ENCODE measurements at places on chromosomes 13 and 19.
A peak's percentile ranks its signal among the peaks of the same experiment; 100 is the strongest.

DNA sequence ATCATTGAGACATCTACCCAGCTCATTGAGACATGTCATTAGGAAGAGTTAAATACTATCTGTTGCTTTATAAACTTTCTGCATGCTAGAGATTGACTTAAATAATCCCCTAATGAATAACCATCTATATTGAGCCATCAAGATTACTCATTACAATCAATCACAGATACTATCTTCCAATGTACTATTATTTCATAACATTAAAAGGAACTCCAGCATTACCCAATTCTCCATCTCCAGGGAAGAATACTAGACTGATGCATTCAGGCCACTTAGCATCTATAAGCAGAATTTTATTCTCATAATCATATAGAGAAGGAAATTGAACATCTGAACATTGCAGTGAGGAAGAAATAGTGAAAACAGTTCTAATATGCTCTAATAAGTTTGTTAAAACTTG is 8.0 kb downstream of the EPSTI1 start:
- DNase-seq = no peak

DNA sequence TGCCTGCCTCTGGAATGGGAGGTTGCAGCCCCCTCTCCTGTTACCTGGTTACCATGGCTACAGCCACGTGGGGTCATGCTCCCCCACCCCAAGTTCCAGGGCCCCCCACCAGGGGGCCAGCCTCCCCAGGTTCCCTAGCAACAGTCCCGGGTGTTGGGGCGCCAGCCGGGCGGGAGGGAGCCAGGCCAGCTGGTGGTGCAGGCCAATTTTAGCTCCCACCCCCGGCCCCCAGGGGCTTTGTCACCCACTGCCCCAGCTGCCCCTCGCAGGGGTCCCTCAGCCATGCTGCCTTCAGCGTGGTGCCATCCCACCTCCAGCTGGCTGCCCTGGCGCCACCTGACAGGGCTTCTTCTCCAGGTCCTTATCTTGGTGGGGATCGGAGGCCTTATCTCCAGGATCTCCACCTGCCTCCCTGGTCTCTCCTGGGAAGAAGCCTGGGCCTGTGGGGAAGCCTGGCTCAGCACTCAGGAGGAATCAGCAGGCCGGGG is 3.0 kb downstream of the MARK4 start:
- no peak for DNase-seq

DNA sequence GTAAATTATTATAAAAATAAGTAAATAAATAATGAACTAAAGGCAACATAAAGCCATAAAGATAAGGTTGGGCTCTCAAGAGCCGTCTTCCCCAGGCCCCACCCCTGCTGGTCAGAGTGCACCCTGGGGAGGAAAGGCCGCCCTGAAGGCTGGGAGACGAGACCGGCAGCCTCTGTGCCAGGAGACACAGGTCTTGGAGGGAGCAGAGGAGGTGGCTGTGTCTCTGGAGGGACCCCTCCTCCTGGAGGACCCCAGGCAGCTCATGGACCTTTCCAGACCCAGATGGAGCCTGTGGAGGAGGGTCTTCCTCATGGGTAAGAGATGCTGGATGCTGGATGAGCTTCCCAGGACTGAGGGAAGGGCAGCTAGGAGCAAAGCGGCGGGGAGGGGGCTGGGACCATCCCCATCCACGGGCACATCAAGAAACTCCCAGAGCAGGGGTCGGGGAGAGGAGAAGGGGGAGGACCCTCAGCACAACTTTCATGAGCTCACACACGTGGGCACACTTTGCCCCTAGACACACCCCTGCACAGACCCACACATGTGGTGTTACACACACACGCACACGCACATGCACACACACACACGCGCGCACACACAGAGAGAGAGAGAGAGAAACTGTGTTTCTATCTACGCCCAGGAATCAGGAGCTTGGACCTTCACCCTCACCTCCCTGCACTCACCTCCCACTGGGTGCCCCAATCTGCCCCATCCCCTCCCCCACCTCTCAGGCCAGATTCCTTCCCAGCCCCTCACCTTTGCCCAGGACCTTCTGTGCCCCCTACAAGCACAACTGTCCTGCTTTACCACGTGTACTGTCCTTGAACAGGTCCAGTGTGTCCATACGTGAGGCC is at the start of gene CEACAM18:
TSS of gene CEACAM18 (plus strand) at position 159 of the 854 bp plus-strand sequence.
- no peak for DNase-seq

DNA sequence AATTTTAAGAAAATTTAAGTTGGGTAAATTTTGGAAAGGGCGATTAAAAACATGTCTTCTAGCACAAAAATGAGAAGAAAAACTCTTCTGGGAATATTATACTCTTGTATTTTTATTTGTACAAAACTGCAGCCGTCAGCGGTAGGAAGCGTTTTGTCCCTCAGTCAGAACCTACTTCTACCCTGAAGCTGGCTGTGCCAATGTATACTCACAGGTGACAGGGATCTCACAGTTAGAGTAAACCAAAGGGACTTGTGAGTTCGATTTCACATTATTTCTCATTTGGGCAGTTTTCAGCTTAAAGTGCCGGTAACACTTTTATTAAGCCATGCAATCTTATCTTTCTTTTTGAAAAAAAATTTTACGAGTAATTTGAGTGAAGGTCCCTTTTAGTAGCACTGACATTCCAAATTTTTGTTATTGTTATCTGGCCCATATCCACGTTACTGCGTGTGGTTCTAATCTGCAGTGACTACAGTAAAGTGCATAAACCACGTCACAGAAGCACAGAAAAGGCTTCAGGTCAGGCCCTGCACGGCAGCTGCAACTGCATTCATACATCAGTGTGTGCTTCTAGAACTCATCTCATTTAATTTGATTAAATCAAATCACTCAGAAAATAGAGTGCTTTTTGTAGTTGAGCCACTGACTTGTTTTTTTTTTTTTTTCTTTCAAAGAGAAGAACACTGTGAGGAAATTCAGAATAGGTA is 387.3 kb downstream of the LIG4 start:
- DNase-seq = no peak

- DNase-seq = no peak
Measured at GRCh38 chr13:84528408-84529070, 646.3 kb upstream of the SLITRK1 start.

DNA sequence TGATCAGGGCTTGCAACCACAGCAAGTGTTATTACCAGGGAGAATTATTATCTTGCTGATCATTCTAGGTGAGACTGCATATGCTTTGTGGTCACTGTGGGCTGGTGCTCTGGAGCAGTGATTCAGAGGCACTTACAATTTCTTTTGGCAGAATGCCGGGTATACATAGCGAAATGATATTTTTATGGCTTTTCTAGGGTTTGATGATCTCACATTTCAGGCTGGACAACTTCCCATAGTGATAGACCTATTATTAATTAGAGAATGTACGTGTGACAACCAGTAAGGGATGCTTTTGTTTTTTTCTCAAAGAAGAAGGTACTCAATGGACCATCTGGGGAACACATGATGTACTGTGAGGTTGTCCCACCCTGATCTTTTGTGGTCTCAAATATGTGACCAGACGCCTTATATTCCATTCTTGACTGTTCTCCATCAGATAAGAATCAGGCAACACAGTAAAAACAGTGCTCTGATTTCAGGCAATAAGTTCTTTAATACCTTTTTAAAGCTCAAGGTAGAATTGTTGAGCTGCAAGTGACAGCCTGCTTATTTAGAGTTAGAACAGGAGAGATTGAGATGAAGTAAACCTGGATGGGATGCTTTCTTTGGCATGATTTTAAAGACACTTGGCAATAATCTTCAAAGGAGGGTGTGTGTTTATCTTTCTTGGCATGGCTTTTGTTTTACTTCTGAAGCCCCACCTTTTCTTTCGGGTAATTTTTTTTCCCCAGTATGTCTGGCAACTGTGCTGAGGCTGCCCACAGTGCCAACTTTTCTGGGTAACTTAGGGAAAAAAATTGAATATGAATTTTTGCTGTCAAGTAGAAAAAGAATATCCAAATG is 27.4 kb upstream of the SCEL start:
- no peak for DNase-seq

GRCh38 chr19:16527971-16528521 is 14.2 kb downstream of the CHERP start:
- DNase-seq = peak; percentile 2

DNA sequence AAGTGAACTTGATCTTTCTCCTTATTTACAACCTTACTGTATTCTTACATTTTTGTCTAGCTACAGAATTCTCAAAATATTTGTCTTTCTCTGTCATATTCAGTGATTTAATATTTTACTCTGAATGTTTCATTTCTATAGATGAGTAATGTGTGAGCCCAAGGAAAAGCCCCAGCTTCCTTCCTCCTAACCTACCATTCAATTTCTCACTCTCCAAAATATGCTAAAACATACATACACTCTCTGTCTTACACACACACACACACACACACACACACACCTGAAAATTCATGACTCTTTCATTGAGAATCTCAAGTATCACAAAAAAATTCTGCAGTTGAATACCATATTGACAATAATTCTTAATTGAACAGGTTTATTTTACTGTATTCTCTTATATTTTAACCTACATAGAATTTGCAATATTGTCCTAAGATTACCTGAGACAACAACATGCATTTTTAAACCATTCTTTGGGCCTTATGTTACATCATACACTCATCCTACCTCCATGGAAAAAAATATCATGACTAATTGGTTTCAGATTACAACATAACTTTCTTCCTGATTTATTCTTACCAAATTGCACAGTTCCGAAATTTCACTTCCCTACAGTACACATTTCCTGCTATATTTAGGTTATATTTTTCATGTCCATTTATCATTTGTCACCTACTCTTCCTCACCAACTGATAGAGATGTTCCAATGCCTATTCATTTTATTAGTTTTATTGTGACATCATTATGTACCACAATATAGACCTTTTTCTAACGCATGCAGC is 1965.6 kb upstream of the PCDH20 start:
- peak; percentile 44 for DNase-seq

DNA sequence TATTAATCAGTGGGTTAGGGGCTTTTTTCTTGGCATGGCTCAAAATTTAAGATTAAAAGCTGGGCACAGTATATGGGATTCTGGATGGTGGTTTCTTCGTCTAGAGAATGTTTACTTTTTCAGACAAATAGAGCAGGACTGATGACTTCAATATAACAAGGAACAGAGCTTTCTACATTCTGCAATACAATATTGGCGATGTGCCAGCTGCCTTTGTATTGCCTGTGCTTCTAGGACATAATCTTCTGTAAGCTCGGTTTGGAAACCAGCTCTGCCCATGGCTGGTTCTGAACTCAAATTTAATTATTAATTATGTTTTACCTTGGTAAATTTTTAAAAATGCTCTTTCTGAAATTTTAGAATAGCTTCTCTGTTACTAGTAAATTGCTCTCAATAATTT is 139.1 kb upstream of the TRPC4 start:
- DNase-seq = no peak

GRCh38 chr19:38142176-38143035 is 81.6 kb downstream of the DPF1 start:
- peak; percentile 5 for DNase-seq

GRCh38 chr13:73765651-73766384 is 368.4 kb downstream of the KLF12 start:
- DNase-seq = no peak

GRCh38 chr19:32091241-32091640 is 254.2 kb upstream of the ZNF507 start:
- no peak for DNase-seq

- peak; percentile 87 for DNase-seq
Measured at GRCh38 chr19:13104360-13104847, 1.7 kb upstream of the LYL1 start.

GRCh38 chr19:4115818-4116385 is 8.0 kb downstream of the MAP2K2 start:
- DNase-seq = no peak

GRCh38 chr13:109301726-109302125 is 484.7 kb downstream of the IRS2 start:
- no peak for DNase-seq

GRCh38 chr13:99378985-99379733 is 72.0 kb upstream of the GPR183 start:
- DNase-seq = no peak

DNA sequence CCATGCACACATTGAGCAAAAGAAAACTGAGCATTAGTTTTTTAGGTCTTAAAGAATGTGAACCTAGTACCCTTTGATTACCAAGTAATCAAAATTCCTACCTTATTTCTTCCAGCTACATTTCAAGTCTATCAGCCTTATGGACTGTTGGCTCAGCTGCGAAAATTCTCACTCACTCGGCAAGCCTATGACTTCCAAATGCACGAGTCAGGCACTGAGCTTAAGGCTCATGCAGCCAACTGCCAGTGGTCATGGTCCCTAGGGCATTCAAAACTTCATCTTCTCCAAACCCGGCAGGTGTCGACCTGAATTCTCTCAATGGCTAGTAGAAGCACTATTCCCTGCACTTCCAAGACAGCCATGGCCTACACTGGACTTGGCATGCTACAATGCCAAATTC is 41.2 kb downstream of the RUBCNL start:
- DNase-seq = no peak

DNA sequence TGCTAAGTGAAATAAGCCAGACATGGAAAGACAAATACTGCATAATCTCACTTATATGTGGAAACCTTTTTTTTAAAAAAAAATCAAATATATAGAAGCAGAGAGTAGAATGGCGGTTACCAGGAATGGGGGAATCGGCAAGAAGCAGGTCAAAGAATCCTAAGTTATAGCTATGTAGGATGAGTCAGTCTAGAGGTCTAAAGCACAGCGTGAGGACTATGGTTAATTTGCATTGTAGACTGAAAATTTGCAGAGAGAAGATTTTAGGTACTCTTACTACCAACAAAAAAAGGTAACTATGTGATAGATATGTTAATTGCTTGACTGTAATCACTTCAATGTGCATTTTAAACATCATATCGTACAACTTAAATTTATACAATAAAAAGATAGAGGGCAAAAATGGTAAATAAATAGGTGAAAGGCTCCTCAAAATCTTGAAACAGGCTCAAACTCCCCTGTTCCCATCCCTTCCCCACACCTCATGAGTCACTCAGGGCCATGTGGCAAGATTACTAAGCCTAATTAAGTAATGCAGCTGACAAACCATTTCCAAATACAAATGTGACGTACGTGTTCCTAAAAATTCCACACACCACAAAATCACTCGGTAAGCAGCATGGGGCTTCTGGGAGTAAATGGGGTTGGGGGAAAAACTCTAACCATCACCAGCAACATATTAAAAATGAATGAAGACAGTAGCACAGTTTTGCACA is 159.0 kb downstream of the USP12 start:
- no peak for DNase-seq

DNA sequence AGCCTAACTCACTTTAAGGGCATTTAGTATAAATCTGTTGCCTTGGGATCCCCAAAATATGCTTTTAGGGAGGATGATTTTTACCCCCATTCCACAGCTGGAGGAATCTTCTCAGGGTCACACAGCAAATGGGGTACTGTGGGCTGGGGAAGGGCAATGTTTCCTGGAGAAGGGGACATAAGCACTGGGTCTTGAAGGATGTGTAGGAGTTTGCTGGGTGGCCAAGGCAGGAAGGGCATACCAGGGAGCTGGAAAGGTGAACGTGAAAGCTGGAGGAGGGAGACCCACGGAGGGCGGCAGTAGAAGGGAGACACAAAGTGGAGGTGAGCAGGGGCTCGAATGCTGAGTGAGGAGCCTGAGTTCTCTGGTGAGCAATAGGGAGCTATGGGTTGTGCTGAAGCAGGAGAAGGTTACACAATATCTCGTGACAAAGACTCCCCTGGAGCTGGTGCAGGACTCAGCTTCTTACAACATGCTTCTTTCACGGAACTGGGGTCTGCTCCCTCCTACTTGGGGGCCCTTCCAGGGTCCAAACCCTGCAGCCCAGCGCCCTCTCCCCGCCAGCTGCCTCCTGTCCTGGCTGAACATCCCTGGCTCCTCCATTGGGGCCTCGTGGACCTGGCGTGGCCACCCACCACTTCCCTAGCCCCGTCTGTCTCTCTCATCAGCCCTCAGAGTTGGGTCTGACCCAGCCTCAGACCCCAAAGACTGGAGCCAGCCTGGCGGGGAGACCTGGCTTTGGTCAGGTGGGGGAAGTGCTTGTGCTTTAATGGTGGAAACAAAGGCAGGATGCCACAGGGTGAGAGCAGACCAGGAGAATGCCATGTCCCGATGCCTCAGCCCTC is 11.1 kb downstream of the CILP2 start:
- peak; percentile 55 for DNase-seq
